ENCODE measurements at places on chromosomes 2 and 18.

GRCh38 chr2:175180701-175181103, 808 bp downstream of the ATP5MC3 start:
- H3K27ac ChIP-seq, result peak overlapping the region; percentile 89
- no peaks in the 10 kb centered on the region for H3K27me3 ChIP-seq
- H3K4me3 ChIP-seq, result peak overlapping the region; percentile 69
- no peaks in the 10 kb centered on the region for H3K4me1 ChIP-seq
- H3K36me3 ChIP-seq, result peaks cover 36% of the 10 kb centered on the region

GRCh38 chr2:1910592-1911246, 166.4 kb upstream of the PXDN start:
- no peak overlapping the region for H3K27ac ChIP-seq
- H3K27me3 ChIP-seq, result no peaks in the 10 kb centered on the region
- H3K36me3 ChIP-seq, result no peaks in the 10 kb centered on the region
- peak; percentile 44 for DNase-seq

- no peak overlapping the region for H3K27ac ChIP-seq
- H3K27me3 ChIP-seq, result no peaks in the 10 kb centered on the region
- no peaks in the 10 kb centered on the region for H3K4me1 ChIP-seq
- H3K36me3 ChIP-seq, result no peaks in the 10 kb centered on the region
Measured at GRCh38 chr18:1244397-1245122, 339.9 kb downstream of the ADCYAP1 start.

DNA sequence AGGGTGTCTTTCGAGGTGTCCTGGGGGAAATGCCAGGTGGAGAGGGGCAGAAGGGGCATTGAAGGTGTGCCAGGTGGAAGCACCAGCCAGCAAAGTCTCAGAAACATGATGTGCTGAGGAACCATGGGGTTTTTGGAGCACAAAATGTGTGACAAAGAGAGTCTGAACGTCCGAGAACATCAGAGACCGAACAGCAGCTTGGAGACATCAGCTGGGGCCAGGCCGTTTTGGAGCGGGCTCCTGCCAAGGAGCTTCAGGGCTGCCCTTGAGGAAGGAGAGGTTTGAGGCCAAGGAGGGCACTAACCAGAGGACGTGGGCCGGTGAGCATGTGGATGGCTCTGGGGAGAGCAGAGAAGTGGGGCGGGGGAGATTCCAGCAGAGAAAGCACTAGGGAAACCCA, 5.3 kb upstream of the MBP start:
- no peak overlapping the region for H3K27ac ChIP-seq
- H3K36me3 ChIP-seq, result no peaks in the 10 kb centered on the region
- H3K4me1 ChIP-seq, result no peaks in the 10 kb centered on the region
- DNase-seq, result no peak
- no peaks in the 10 kb centered on the region for H3K27me3 ChIP-seq
- H3K4me3 ChIP-seq, result no peak overlapping the region

DNA sequence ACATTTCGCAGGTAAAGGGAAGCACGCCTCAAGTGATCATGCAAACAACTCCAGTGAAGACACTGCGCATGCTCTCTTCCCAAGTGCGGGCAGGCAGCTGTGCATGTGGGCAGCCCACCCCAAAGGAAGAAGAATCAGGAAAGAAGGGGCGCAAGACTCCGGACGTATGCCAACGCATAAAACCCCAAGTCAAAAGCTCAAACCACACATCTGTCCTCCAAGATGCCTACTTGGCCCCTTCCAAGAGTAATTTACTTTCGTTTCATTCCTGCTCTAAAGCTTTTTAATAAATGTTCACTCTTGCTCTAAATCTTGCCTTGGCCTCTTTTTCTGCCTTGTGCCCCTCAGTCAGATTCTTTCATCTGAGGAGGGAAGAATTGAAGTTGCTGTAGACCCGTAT, 254.9 kb downstream of the PIEZO2 start:
- no peak for DNase-seq
- H3K27ac ChIP-seq, result no peak overlapping the region
- H3K4me3 ChIP-seq, result no peak overlapping the region
- H3K27me3 ChIP-seq, result no peaks in the 10 kb centered on the region

Data from right atrium auricular region (tissue), 2 donors.